ENCODE measurements at places on chromosomes 11 and 22.

GRCh38 chr11:121930004-121930965, 185.7 kb downstream of the BLID start:
- DNase-seq = no peak

DNA sequence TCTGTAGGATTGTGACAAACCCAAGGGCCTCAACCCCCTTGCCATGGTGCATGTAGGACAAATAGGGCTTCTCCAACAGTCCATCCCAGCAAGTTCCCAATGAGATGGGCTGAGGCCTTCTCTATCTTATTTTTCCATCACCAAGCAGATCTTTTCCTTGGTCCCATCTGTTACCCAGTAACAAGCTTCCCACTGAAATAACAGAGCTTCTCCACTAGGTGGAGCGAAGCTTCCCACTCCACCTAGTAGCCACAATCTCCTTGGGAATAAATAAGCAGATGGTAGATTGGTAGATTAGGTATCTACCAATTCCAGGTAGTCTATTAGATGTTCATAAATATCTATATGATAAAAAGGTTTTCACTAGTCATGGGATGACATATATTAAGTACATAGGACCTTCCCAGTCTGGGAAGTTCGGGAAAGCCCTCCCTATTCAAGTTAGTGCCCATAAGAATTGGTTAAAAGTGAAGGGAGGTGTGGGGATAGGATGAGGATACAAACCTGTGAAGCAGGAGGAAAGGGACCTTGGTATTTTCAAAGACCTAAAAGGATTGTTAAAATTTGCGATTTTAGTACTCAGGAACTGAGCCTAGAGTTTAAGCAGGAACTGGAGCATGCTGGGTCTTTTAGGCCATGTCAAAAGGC, 5.9 kb upstream of the OR52L1 start:
- DNase-seq = no peak

- DNase-seq = peak; percentile 76
Measured at GRCh38 chr11:72144807-72145565, 9.5 kb downstream of the FOLR3 start.

- no peak for DNase-seq
Measured at GRCh38 chr11:45551191-45551713, 114.2 kb downstream of the CHST1 start.

DNA sequence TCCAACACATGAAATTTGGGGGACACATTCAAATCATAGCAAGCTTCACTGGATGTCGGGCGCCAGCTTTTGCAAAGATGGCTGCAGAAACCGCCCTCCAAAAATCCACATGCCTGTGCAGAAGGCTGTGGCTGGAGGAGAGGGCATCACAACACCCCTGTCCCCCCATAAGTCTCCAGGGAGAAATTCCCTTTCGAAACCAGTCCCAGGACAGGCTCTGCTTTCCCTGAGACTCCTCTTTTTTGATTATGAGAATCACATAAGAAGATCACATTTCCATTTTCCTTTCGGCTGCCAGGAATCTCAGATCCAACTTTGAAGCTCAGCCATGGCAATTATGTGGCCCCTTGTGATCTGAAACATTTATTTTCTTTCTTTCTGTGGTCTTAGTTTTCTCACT, 9.7 kb downstream of the LIF start:
- DNase-seq = no peak

DNA sequence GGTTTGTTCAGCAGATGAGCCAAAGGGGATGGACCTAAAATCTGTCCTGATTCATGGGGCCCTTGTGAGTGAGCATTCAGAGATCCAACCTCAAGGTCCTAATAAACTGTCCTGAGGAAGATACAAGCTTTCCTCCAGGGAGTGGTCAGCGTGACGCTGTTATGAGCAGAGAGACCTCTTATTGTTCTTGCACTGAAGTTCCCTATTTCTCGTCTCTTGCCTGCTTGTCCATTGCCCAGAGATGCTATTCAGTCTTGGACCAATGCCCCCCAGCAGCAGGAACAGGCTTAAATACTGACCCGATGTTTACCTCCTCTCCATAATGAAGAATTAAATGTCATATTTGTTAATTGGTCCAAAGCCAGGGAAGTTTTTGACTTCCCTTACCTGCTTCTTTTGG, 225.2 kb upstream of the PGR start:
- DNase-seq = no peak

GRCh38 chr11:128513915-128514681, 73.3 kb downstream of the ETS1 start:
- DNase-seq = peak; percentile 69

GRCh38 chr11:57658023-57658361, 430 bp downstream of the CLP1 start:
- no peak for DNase-seq

GRCh38 chr11:69232821-69233743, 60.9 kb upstream of the MYEOV start:
- no peak for DNase-seq

GRCh38 chr11:19651653-19652052, 61.0 kb upstream of the NAV2 start:
- no peak for DNase-seq

GRCh38 chr11:45258982-45259530, 27.1 kb downstream of the SYT13 start:
- no peak for DNase-seq

- peak; percentile 16 for DNase-seq
Measured at GRCh38 chr11:102001657-102002338, 45.4 kb upstream of the CFAP300 start.
